Fibroblast of skin of left biceps (primary cell): ENCODE measurements at places on chromosomes 16 and 17.

DNA sequence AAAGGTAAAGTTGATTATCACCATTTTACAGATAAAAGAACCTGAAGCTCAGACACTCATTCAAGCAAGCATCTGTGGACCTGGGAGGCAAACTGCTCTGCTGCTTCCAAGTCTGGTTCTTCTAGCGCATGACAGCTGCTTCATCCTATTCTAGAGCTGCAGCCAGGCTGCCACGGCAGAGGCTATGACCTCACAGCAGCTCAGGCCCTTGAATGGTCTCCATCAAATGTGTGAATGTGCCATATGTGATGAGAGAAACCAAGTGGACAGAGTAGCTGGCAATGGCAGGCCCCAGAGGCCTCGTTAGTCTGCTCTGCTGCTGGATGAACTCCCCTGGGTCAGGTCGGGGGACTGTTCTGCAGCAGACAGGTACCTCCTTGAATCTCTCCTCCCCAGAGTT, 30.7 kb upstream of the FOXJ1 start:
- no peak for DNase-seq

GRCh38 chr17:68310152-68310551, 18.9 kb downstream of the ARSG start:
- no peak for DNase-seq

DNA sequence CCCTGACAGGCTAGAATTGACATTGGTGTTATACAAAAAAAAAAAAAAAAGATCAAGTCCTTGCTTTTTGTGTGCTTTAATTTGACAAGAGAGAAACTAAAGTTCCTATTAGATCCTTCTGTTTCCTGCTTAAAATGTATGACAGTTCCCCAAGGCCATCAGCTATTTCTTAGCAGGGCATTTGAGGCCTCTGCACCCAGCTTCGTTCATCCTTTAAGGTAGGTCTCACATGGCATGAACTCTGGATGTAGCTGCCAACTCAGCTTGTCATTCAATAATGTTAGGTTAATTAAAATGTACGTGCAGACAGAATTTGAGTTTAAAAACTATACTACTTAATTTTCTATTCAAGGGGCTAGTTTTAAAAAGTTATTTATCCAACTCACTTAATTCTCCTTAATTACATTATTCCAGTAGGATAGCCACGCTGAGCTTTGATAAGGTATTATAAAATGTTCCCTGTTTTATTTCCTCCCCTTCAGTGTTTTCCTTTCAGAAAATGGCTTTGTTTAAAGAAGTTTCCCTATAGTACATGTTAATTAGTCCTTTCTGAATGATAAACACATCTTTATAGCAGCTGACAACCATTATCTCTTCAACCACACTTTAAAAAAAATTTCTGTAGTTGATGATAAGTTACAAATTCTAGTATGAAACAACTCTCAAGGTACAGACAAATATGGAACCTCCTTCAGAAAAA, 1.2 kb upstream of the RFFL start:
- no peak for DNase-seq

- DNase-seq = no peak
Observed at GRCh38 chr17:18166894-18167293, 16.7 kb upstream of the ALKBH5 start.
